ENCODE measurements at places on chromosomes 13 and 19.

DNA sequence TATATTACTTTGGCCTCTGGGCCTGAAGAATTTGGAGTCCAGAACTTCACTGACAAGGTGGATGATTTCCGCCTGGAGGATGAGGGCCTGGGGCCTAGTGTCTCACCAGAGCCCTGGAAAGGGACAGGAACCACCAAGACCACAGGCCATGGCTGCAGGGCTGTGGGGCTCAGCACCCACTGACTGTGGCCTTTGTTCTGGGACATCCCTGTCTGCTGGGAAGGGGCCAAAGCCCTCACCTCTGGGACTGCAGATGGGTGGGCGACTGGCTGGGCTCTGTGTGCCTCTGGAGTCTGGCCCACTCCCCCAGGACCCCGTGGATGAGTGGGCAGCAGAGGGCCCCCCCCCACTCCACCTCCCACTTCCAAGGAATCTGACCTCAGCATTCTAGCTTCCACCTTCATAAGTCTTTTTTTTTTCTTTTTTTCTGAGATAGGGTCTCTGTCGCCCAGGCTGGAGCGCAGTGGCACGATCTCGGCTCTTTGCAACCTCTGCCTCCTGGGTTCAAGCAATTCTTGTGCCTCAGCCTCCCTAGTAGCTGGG lies 20.3 kb downstream of the CHST8 start:
- no peak for DNase-seq

DNA sequence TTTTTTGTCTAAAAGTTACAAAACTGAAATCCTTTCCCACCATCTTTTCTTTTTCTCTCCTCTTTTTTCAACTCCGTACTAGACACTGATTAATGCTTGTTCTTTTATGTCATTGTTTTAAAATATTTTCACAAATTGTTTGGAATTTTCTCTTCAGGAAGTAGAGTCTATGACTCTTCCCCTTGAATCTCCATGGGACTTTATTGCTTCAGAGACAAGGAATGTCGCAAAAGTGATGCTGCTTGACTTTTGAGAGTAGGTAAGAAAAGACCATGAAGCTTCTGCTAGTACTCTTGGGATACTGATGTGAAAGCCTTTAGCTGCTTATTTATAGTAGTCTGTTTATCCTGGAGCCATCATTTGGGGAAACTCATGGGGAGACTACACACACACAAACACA lies 260.1 kb upstream of the SLC10A2 start:
- no peak for DNase-seq

DNA sequence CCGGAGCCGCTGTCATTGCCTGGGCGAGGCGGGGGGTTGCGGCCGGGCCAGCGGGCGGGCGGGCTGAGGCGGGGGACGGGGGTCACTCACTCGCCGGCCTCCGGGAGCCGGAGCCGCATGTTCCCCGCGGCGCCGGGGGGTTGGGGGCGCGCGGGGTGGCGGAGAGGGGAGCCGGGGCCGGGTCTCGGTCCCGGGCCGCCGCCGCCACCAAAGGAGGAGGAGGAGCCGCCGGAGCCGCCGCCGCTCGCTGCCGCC lies 149 bp downstream of the MED26 start:
- DNase-seq, result no peak

GRCh38 chr19:33558856-33559255 lies 37.3 kb upstream of the PEPD start:
- DNase-seq, result no peak

- DNase-seq, result no peak
Measured at GRCh38 chr19:5045956-5046338, 77.0 kb downstream of the KDM4B start.

All from GM12865 (cell line).